ENCODE measurements at places on chromosomes 2 and 18.

DNA sequence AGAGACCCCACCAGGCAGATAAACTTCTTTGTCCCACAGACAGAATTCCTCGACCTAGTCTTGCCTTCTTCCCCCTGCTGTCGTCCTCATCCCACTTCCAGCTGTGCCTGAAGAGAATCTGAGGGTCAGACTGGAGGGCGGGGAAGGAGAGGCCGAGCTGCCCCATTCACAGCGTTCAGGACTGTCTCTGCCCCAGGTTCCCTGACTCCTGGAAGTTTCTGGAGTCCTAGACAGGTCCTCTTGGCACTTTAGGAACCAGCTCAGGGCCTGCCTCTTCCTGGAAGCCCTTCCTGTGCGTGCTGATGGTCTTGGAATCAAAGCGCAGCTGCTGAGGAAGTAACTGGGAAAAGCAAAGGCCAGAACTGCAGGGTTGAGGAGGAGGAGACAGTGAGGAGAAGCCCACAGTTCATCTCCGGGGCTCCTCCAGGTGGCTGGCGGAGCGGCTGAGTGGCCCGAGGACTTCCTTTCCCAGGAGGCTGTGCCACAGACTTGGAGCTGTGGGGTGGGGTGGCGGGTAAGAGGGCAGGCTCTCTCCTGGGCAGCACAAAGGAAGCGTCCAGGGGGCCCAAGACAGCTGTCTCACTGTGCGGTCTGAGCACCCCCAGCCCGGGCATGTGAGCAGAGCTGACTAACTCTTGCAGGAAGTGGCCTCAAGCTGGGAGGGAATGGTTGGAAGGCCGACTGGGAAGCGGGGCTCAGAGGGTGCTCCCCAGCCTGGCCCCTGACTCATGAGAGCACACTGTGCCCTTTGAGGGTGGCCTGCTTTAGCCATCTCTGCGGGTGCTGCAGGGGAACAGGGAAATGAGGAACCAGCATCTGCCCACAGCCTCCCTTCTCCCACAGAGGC, 39.5 kb downstream of the SDC1 start:
- no peak for DNase-seq

- no peak for DNase-seq
Measured at GRCh38 chr18:79850731-79851130, 53.0 kb downstream of the KCNG2 start.

DNA sequence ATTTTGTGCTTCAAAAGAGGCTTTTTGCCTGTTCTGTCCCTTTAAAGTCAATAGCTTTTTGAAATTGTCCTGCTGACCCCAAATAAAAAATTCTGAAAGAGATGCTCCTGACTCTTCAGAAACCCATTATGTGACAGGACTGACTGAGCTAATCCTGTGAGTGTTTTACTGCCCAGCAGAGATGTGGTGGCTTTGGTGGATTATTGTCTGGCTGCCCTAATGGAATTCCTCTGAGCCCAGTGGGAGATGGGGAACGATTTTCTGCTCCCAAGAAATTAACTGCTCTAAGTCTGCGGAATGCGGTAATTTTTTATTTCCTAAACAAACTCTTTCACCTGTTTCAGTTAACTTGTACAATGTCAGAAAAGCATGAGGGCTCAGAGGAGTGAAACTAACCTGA, 258.2 kb downstream of the IKZF2 start:
- no peak for DNase-seq

GRCh38 chr2:149021271-149021719, 17.2 kb upstream of the LYPD6B start:
- DNase-seq = no peak

DNA sequence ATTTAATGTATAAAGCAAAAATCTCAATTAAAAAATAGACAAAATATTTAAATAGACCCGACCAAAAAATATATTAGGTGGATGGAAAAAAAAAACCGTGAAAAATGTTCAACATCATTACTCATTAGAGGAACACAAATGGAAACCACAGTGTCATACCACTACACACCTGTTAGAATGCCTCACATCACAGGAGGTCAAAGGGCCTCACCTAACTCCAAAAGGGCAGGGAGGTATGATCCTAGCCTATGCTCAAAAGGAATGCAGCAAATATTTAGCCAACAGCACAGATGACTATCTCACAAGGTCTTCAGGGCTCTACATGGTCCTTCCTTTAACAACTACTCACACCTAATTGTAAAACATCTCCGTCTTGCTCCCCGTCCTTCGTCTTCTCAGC, 185.5 kb upstream of the SETBP1 start:
- DNase-seq = no peak

- DNase-seq = no peak
Measured at GRCh38 chr18:75696391-75696790, 268.9 kb upstream of the SMIM21 start.

- no peak for DNase-seq
Measured at GRCh38 chr2:224691563-224691962, 24.6 kb downstream of the CCDC195 start.

Measured in GM04503 (cell line).